ENCODE measurements at places on chromosomes 2 and 18. TPM values are rescaled to one million over a fixed set of nuclear protein-coding genes. Genes with fewer than 3 reads are reported as not detected.

The GPR75 gene
- 3.0 TPM for total RNA-seq

DNA sequence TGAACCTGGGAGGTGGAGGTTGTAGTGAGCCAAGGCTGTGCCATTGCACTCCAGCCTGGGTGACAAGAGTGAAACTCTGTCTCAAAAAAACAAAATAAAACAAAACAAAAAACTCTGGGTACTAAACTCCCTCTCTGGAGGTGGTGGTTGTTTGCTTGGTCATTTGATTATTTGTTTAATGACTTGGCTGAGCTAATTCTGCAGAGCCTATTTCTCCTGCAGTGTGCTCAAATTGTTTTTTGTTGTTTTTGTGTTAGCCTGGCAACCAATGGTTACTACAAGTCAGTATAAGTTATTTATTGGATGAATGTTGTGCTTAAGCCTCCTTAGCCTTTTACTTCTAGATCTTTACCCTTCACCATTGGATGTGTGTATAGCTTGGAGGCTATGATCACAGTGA is 387.5 kb downstream of the ADCYAP1 start:
- DNase-seq: no peak

The HK2 gene
- 15.5 TPM for total RNA-seq

The NCKAP1 gene
- 153 TPM for total RNA-seq

All from cardiac septum (tissue), 1 donor.